ENCODE measurements at places on chromosomes 7 and 10.

- no peak overlapping the region for H3K27ac ChIP-seq
- H3K27me3 ChIP-seq, result peaks cover 14% of the 10 kb centered on the region
- no peaks in the 10 kb centered on the region for H3K36me3 ChIP-seq
- peaks cover 10% of the 10 kb centered on the region for H3K4me1 ChIP-seq
- no peak overlapping the region for H3K4me3 ChIP-seq
Observed at GRCh38 chr7:132475669-132476116, 100.6 kb downstream of the PLXNA4 start.

- H3K36me3 ChIP-seq, result no peaks in the 10 kb centered on the region
- no peaks in the 10 kb centered on the region for H3K27me3 ChIP-seq
- H3K27ac ChIP-seq, result no peak overlapping the region
- no peak overlapping the region for H3K4me3 ChIP-seq
Observed at GRCh38 chr10:5078547-5079180, 15.6 kb upstream of the AKR1C3 start.

DNA sequence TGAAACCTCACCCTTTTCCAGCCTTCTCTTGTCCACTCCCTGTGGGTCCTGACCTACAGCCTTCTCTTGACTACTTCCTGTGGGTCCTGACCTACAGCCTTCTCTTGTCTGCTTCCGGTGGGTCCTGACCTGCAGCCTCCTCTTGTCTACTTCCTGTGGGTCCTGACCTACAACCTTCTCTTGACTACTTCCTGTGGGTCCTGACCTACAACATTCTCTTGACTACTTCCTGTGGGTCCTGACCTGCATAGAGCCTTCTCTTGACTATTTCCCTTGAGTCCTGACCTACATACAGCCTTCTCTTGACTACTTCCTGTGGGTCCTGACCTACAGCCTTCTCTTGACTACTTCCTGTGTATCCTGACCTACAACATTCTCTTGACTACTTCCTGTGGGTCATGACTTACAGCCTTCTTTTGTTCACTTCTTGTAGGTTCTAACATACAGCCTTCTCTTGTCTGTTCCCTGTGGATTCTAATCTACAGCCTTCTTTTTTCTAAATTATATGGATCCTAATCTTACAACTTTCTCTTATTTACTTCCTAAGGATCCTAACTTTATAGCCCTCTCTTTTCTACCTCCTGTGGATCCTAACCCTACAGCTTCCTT lies 36.5 kb downstream of the C10orf71 start:
- peak overlapping the region; percentile 57 for H3K27ac ChIP-seq
- no peaks in the 10 kb centered on the region for H3K36me3 ChIP-seq
- no peak overlapping the region for H3K4me3 ChIP-seq
- H3K27me3 ChIP-seq, result no peaks in the 10 kb centered on the region
- peaks cover 8% of the 10 kb centered on the region for H3K4me1 ChIP-seq

DNA sequence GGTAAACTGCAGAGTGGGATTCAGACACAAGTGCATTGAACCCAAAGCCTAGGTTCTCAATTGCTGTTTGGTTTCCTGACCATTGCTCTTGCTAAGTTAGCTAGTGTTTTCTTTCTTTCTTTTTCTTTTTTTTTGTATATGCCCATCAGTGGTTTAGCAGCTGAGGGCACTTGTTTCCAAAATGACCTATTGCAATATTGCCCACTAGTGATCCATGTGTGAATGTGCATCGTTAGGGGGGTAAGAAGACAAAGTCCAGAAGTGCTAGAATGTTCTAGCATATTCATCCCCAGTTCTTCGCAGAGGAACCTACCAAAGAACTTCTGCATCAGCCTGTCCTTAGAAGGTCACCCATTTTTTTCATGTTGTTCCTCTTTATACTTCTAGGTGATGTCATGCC lies 252.8 kb upstream of the GPR26 start:
- H3K27ac ChIP-seq, result no peak overlapping the region
- no peaks in the 10 kb centered on the region for H3K36me3 ChIP-seq
- no peaks in the 10 kb centered on the region for H3K27me3 ChIP-seq
- DNase-seq, result no peak
- no peak overlapping the region for H3K4me3 ChIP-seq

- no peaks in the 10 kb centered on the region for H3K27me3 ChIP-seq
- H3K4me3 ChIP-seq, result no peak overlapping the region
- no peak overlapping the region for H3K27ac ChIP-seq
- DNase-seq, result no peak
- H3K36me3 ChIP-seq, result no peaks in the 10 kb centered on the region
- no peaks in the 10 kb centered on the region for H3K4me1 ChIP-seq
Observed at GRCh38 chr7:122833888-122834570, 52.2 kb downstream of the CADPS2 start.

DNA sequence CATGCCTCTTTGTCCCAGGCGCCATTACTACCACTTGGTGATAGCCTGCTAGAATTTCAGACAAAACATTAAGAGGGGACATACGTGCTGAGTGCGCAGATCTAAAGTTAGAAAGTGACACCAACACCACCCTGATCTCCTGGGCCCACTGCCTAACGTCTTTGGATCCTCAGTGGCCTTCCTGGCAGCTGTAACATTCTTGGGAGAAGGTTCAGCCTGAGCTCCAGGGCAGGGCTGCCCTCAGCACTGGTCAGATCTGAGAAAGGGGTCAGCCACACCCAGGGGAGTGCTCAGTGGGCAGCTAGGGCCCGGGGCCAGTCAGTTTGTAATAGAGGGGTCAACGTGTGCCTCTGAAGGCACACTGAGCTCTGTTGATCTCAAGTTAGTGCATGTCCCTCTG lies 48.4 kb downstream of the ZCCHC24 start:
- no peak overlapping the region for H3K27ac ChIP-seq
- no peak overlapping the region for H3K4me3 ChIP-seq
- no peak for DNase-seq
- no peaks in the 10 kb centered on the region for H3K4me1 ChIP-seq

GRCh38 chr10:43137717-43138020 lies 576 bp upstream of the CSGALNACT2 start:
- H3K4me3 ChIP-seq, result peak overlapping the region; percentile 57
- peaks cover 34% of the 10 kb centered on the region for H3K4me1 ChIP-seq
- no peak for DNase-seq
- peak overlapping the region; percentile 61 for H3K27ac ChIP-seq
- no peaks in the 10 kb centered on the region for H3K36me3 ChIP-seq
- no peaks in the 10 kb centered on the region for H3K27me3 ChIP-seq

DNA sequence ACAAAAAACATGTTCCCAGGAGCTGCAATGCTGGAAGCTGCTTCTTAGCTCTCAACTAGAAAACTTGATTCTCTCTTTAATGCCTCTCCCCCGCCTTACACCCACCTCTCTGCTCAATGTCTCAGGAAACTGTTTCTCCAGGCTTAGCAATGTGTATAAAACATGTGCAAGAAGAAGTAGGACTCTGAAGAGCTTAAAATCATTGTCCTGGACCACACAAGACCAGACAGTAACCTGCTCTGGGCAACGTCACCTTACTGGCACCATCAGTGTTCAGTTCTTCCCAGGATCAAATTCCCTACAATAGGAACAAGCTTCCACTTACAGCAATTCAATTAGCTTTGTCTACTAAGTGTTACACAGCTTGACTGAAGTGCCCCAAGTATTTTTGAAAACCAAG lies 104.9 kb downstream of the RAPGEF5 start:
- no peak overlapping the region for H3K4me3 ChIP-seq
- no peaks in the 10 kb centered on the region for H3K4me1 ChIP-seq
- H3K27ac ChIP-seq, result no peak overlapping the region
- no peaks in the 10 kb centered on the region for H3K27me3 ChIP-seq
- no peak for DNase-seq

GRCh38 chr7:19146699-19147098 lies 1.5 kb upstream of the FERD3L start:
- no peak for DNase-seq
- H3K27ac ChIP-seq, result no peak overlapping the region
- H3K4me1 ChIP-seq, result no peaks in the 10 kb centered on the region
- no peak overlapping the region for H3K4me3 ChIP-seq

- H3K4me1 ChIP-seq, result no peaks in the 10 kb centered on the region
- H3K36me3 ChIP-seq, result no peaks in the 10 kb centered on the region
- DNase-seq, result no peak
- no peak overlapping the region for H3K27ac ChIP-seq
Observed at GRCh38 chr7:18698258-18698734, 202.7 kb downstream of the HDAC9 start.

- peaks cover 13% of the 10 kb centered on the region for H3K4me1 ChIP-seq
- H3K4me3 ChIP-seq, result no peak overlapping the region
Observed at GRCh38 chr7:27173511-27173955, 587 bp downstream of the HOXA10 start.

- H3K36me3 ChIP-seq, result no peaks in the 10 kb centered on the region
- no peak for DNase-seq
- H3K4me3 ChIP-seq, result no peak overlapping the region
- peaks cover 12% of the 10 kb centered on the region for H3K27me3 ChIP-seq
Observed at GRCh38 chr10:101567165-101568006, 20.7 kb downstream of the POLL start.

DNA sequence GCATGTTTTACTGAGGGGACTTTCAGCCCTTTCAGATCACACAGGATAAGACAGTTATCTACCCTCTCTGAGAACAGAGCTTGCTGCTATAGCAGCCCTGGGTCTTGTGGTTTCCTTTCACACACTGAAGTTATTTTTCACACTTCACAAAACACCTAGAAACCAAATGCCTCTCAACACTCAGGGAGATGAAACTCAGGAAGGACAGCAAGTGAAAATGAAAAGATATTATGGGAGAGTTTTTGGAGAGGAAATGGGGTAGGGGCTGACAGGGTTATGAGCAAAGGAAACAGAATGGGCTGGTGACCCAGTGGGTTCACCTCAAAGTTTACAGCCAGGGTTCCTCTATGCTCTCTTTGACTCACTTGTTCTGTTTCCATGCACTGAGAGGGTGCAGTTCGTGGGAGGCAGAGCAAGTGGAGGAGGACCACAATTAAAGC lies 17.0 kb upstream of the GIMAP2 start:
- H3K27me3 ChIP-seq, result no peaks in the 10 kb centered on the region
- peak overlapping the region; percentile 88 for H3K27ac ChIP-seq
- peaks cover 67% of the 10 kb centered on the region for H3K4me1 ChIP-seq
- DNase-seq, result peak; percentile 36
- H3K36me3 ChIP-seq, result no peaks in the 10 kb centered on the region

GRCh38 chr7:44231088-44231487 lies 30.3 kb downstream of the YKT6 start:
- H3K4me1 ChIP-seq, result no peaks in the 10 kb centered on the region
- no peak for DNase-seq
- H3K4me3 ChIP-seq, result no peak overlapping the region
- H3K36me3 ChIP-seq, result no peaks in the 10 kb centered on the region
- H3K27me3 ChIP-seq, result peaks cover 14% of the 10 kb centered on the region

DNA sequence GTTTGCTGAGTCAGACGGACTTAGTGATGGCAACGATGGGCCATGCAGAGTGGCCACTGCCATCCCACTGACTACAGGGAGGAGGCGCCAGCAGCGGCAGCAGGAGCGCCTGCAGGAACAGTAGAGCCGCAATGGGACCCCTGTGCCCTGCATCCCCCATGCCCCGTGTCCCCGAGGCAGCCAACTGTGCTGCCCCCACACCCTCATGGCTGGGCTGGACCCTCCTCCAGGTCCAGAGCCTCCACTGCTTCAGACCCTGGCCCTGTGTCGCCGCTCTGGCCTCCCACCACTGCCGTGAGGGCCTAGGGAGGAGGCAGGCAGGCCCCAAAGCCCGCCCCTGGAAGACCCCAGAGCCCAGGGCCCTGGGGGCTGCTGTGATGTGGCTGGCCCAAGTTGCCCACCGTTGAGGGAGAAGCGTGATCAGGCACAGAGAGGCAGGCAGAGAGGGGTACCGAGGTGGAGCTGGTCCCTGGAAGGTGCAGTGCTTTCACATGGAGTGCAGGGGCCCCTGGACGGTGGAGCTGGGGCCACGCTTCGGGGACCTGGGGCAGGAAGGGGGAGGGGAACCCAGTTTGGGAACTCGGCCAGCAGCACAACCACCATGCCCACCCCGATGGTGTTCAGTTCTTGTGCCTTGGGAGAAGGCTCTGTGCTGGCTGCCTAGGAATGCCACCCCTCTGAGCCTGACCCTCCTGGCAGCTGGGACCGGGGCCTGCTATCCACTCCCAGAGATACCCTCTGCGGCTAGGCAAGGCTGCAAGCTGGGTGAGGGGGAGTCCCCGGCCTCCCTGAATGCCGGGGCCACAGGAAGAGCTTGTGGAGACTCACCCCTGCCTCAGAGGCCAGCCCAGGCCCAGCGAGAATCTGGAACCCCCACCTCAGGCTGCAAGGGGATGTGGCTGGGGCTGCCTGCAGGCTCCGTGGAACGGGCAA lies 32.6 kb downstream of the DKK1 start:
- H3K27ac ChIP-seq, result no peak overlapping the region
- H3K27me3 ChIP-seq, result no peaks in the 10 kb centered on the region
- H3K4me3 ChIP-seq, result no peak overlapping the region
- H3K36me3 ChIP-seq, result no peaks in the 10 kb centered on the region
- no peak for DNase-seq

- no peaks in the 10 kb centered on the region for H3K36me3 ChIP-seq
- no peak overlapping the region for H3K27ac ChIP-seq
- no peak for DNase-seq
- no peak overlapping the region for H3K4me3 ChIP-seq
Observed at GRCh38 chr10:43314626-43315495, 48.0 kb upstream of the RASGEF1A start.

DNA sequence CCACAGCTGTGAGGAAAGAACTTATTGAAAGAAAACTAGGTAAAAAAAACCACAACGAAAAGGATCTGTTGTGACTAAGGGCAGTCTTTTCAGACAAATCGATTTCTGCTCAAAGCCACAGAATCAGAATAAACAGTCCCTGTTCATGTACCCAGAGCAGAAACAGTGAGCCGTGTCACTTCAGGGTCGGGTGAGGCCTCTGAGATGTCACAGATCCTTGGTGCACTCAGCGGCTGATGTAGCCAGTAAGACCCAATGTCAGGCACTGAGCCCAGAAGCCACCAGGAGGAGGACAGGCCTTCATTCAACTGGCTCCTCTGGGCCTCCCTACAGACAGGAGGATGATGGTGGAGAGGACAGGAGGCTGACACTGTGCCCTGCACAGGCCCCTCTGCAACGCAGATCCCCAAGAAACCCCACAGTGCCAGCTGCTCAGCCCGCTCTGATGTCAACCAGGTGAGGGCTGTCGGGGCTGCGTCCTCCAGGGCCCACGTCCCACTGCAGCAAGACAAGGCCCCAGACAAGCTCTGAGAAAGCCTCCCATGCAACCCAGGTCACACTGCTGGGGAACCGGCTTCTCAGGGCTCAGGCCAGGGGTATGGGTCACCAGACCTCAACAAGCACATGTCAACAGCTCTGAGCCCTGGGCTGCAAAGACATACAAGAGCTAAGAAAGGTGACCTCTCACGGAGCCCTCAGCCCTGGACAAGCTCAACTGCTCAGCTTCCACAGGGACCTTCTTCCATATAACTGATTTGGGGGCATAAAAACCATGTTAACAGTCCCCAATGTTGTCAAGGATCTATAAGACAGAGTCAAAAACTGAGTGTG lies 190.6 kb downstream of the PARD3 start:
- H3K27ac ChIP-seq, result no peak overlapping the region
- H3K36me3 ChIP-seq, result no peaks in the 10 kb centered on the region
- peaks cover 2% of the 10 kb centered on the region for H3K27me3 ChIP-seq
- no peak overlapping the region for H3K4me3 ChIP-seq

DNA sequence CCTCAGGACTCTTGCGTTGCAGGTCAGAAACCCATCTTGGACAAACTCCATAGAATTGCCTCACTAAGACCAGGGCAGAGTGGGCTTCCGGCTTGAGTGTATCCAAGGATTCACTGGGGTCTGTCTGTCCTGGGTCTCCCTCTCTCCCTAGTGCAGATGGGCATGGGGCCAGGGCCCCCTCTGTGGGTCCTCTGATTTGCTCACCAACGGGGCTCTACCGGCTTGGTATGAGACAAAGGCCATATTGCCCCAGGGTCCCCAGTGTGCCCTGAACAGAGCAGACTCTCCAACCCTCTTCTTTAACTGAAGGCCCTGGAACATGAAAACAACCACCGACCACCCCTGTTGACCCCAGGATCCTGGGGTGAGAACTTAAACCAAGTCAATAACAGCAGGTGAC lies 68.2 kb upstream of the CHST15 start:
- peaks cover 19% of the 10 kb centered on the region for H3K27me3 ChIP-seq
- no peaks in the 10 kb centered on the region for H3K36me3 ChIP-seq
- no peak for DNase-seq
